ENCODE measurements at places on chromosomes 2 and 18.

DNA sequence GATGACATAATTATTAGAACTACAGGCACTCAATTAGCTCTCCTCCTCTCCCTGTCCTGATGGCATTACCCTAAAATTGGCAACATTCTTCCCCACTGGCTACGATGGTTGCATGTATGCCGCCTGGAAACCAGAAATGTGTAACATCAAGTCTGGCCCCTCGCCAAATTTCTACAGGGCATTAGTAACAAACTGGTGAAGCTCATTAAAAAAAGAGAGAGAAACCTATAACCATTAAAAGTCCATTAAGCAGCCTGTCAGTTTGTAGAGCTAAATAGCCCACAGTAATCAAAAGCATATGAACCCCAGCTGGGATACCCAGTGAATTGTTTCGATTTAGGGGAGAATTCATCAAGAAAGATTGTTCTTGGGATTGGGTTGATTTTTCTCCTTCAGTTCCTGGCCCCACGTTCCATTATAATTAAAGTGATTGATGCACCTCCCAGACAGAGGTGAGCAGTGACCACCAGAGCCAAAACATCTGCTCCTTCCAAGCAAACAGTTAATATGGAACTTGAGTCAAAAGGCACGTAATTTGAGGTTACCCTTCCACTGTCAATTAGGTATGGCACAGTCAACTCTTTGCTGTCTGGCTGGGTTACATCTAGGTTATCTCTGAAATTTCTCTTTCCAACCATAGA is 208.6 kb downstream of the C1D start:
- no peak for DNase-seq

DNA sequence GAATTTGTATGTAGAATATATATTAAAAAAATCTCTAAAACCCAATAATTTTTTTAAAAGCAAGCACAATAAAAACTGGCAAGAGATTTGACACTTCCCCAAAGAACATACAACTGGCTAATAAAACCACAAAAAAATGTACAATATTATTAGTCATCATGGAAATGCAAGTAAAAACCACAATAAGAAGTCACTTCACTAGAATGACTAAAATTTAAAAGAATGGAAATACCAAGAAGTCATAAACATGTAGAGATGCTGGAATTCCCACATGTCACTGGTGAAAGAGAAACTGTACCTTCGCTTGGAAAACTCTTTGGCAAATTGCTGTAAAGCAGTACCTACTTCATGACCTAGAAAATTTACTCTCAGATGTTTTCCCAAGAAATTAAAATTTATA is 43.4 kb upstream of the KYNU start:
- no peak for DNase-seq

- no peak for DNase-seq
Measured at GRCh38 chr18:36625386-36625785, 203.4 kb downstream of the TPGS2 start.

DNA sequence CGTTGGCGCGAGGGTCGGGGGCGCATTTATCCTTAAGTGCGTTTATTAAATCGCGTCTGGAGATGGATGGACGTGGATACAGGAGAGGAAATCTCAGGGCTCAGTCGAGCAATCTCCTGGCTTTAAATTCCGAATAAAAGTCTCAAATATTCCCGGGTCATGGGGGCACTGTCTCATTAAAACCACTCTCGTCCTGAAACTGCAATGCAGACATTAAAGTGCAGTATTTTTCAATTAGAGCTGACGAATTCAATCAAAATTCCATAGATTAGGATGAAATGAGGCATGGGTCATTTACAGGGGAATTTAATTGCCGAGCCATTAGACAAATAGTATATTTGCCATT is 10.7 kb upstream of the GBX2 start:
- DNase-seq = no peak

DNA sequence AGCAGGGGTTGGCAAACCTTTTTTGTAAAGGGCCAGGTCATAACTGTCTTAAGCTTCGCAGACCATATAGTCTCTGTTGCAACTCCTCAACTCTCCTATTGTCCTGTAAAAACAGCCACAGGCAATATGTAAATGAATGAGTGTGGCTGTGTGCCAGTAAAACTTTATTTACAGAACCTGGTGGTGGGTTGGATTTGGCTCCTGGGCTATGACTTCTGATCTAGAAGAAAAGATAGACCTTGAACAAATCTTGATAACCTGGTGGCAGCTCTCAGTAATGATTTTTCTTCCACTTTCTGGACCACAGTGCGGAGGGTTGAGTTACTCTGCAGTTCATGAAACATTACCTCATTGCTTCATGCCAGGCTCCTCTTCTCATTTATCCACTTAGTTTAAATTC is 139.3 kb downstream of the MYCN start:
- no peak for DNase-seq

- peak; percentile 54 for DNase-seq
Measured at GRCh38 chr2:102080451-102081242, 61.9 kb upstream of the IL1R1 start.

GRCh38 chr2:232349946-232350635 is 28.5 kb upstream of the ALPP start:
- DNase-seq = no peak

DNA sequence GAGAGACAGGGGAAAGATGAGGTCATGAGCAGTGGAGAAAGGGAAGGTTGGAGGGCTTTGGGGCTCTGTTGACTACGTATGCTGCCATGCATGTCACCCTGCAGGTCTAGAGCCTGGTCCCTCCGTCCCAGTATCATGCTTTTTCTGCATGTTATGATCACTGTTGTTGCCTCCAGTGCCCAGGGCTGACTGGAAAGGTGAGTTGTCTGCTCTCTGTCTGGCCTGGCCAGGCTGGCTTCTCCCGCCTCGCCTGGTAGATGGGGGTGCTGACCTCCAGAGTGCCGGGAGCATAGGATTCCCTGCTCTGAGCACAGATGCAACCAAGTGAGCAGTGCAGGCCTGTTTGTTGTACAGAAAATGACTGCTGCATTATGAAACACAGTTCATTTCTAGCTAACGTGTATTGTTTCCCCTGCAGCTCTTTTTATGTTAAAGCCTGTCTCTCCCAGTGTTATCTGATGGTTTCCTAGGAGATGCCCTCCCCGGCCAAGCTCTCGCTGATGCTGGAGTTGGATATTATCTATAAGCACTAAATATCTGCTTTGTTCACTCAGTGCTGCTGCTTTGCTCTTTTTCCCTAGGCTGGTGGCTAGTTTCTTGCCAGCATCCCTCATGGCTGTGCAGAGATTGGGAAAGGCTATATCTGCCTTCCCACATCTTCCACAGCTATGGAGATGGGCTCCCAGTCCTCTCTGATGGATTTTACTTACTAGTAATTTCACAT is 158.2 kb downstream of the TDRD15 start:
- DNase-seq = no peak

DNA sequence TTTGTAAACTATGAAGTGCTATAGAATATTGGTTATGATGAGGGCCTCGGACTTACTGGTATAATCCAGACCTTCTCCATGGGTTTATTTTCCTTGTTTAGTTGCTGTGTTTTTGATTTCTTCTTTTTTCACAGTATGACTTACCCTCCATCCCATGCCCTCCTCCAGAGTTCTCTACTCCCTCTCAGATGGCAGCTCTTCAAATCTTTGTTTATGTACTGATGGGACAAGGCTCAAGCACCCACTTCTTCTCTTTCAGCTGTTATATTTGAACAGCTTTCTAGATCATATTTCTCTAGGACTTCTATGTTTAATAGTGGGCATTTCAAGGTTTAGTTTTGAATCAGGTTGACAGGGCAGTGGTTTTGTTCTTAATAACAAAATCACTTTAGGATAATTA is 43.9 kb downstream of the CLIP4 start:
- no peak for DNase-seq

GRCh38 chr2:118889995-118890394 is 42.5 kb upstream of the EN1 start:
- DNase-seq = no peak

DNA sequence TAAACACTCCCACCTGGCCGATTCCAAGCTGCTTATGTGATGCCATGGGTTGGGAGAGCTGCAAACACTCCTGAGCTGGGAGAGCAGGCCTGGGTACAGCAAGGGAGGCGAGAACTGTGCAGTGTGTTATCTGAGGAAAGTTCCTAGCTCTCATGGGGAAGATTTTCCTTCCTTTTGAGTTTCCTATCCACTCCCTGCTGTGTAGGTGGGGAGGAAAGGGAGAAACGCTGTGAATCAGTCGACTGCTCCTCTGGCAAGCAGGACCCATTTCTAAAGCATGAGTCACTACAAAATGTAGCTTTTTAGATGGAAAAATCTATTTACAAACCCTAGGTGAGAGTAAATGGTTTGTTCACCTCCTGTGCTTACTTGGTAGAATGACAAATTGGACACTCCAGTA is 80.4 kb downstream of the SH3RF3 start:
- peak; percentile 65 for DNase-seq
